ENCODE measurements at places on chromosomes 7 and 10.

DNA sequence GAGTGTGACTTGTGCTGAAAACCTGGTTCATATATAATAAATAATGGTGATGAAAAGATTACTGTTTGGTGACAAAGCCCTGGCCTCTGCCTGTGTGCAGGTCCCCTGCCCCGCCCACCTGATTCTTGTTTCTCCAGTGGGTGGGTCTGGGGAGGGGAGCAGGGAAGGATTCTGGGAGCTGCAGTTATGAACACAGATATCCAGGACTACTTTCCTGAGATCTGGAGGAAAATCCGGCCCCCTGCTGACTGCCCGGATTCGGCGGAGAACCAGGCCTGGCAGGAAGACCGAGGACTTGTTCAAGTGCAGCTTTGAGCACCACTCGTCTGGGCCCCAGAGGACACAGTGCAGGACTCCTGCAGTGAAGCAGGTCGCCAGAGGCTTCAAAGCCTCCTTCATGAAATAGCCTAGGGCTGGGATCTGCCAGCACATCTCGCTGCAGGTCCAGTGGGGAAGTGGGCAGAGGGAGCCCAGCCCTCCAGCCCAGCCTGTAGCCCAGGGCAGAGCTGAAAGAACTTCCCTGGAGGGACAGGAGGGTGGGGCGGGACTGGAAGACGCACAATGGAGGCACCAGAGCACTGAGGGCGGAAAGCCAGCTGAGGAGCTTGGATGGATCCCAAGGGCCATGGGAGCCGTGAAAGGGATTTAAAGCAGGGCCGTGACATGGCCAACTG is 7.0 kb downstream of the ATP6V0E2 start:
- DNase-seq: no peak

DNA sequence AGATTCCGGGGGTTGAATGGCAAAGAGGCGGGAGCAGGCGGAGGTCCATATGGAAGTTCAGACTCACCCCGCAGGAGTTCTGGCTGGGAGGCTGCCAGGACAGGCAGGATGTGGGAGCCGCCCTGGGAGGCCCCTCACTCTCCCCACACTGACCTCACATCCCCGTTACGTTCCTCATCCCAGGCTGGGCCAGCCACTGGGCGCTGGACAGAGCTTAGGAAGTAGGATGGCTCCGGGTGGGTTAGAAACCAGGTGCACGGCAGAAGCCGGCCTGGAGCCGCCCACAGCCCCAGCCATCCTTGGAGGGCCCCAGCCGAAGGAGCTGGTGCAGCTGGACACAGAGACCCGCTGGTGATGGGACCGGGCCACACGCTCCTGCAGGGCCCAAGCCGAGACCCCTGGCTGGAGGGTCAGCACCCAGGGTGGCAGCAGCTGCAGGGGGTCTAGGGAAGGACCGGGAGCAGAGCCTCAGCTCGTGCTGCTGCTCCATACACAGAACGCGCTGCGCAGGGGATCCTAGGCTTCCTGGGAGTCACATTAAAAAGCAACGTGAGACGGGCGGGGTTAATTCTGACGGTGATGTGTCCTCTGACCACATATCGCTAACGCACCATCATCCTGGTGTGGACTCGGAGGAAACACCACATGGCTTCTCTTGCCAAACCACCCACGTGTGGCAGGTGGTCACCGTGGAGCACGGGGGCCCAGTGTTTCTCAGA is 98.6 kb upstream of the DIP2C start:
- no peak for DNase-seq

- DNase-seq: no peak
Measured at GRCh38 chr7:107494315-107494751, 24.5 kb downstream of the GPR22 start.

DNA sequence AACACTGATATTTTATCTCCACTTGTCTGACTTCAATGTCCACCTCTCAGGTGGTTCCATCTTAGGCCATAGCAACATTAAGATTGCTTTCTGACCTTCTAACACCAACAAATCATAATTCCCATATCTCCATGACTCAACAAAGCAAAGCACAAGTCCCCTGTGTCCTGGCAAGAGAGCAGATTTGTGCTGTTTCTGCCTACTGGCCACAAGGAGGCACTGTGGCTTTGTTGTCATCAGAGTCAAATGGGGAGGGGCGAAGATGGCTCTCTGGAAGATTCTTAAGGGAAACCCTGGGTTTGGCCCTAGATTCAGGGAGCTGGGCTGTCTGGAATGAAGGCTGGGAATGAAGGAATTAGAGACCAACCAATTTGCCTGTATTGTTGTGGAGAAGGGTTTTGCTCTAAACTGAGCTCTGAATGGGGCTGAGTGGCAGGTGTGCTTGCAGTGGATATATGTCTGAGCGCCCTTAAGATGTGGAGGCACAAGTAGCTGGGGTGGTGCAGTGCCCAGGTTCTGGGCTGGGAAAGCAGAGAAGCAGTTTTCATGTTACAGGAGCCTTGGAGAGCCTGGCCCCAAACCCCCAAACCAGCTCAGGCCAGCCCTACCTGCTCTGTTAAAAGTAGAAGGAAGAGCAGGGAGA is 154.8 kb upstream of the PRSS58 start:
- DNase-seq: peak; percentile 51
